SW480 (cell line): ENCODE measurements at places on chromosomes 3 and 15.

DNA sequence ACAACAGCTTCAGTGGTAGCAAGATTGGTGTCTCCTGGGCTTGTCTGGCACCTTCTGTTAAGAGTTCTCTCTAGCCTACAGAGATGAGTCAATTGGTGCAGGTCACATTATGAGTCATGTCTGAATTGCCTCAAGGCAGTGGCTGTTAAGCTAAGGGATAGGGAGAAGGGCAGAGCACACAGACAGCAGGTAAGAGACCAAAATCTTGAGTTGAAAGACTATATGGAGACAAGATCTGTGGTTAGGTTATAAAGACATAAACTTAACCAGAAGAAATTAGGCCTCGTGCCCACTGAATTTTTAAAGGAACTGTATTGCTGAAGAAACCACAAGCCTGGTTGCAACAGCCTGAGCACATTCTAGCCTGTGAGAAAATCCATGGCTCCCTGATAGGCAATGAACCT, 19.2 kb upstream of the KPNA1 start:
- peak; percentile 66 for DNase-seq

DNA sequence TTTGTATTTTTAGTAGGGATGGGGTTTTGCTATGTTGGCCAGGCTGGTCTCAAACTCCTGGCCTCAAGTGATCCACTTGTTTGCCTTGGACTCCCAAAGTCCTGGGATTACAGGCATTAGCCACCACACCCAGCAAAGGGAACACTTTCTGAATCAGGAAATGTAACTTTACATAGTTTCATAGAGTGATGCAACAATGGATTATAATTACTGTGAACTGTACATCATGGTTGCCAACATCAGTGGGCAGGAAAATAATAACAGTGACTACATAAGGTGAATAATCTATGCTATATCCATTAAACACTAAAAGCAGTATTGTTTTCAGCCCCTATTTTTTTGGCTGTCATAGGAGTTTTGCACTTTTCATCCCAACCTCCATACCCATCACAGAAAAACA, 5.0 kb upstream of the KPNA1 start:
- DNase-seq = no peak

DNA sequence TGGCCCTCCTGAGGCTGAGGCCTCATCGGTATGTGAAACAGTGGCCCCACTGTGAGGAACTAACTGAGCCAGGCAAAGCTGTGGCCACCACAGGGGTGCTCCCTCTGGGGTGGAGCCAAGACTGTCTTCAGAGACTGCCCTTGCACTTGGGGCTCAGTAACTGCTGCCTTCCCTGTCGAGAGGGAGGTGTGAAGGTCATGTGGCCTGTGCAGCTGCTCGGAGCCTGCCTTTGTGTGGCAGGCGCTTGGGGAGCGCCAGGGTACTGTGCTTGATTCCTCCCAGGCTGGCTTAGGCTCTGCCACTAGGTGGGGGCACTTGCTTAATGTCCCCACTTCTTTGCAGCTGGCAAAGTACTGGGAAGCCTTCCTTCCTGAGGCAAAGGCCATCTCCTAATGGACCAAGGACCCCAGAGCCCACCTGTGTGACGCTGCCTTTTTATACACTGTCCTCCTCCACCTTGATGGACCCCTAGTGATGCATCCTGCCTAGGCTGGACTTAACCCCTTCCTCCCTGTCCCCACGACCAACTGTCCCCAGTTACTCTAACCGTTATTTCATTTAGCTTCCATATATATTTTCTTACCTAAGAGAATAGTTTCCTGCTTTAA, 14.2 kb upstream of the SNX22 start:
- DNase-seq = no peak

DNA sequence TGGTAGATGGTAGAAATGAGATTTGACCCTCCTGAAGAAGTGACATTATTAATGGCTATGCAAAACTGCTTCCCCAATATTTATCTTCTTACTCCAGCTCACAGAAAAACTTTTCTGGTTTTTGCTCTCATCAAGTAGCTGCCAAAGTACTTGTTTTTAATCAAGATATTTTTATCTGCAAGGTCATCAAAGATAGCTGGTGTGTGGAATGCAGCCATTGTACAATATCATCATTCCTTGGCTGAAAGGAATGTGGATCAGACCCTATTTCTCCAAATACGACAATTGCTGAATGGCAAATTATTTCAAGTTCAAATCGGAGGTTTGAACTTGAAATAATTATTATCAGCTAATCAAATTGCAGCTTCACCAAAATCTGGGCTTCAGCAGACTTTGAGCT, 126.9 kb upstream of the SLC7A14 start:
- no peak for DNase-seq

- no peak for DNase-seq
Measured at GRCh38 chr15:61820951-61821350, 239.3 kb downstream of the VPS13C start.

- DNase-seq = no peak
Measured at GRCh38 chr3:187685948-187686347, 15.8 kb upstream of the SST start.

GRCh38 chr15:93683651-93684050, 547.7 kb upstream of the MCTP2 start:
- no peak for DNase-seq

GRCh38 chr3:105828703-105829102, 40.1 kb downstream of the CBLB start:
- no peak for DNase-seq

DNA sequence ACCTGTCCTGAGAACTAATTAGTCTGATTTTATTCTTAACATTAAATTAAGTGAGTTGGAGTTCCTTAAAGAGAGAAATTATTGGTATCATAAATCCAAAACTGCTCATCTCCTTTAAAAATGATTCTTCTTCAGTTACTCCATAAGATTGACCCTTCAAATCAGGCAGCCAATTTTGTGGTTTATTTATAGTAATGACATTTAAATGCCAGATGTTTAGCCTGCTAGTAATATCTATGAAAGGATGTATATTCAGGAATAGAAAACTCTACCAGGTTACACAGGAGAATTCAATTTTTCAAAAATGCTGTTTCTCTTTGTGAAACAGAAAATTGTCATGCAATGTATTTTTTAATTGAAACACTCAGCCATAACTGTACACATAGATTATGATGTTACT, 457.8 kb upstream of the ROBO2 start:
- no peak for DNase-seq

GRCh38 chr3:156463123-156463522, 91.8 kb downstream of the SSR3 start:
- no peak for DNase-seq

DNA sequence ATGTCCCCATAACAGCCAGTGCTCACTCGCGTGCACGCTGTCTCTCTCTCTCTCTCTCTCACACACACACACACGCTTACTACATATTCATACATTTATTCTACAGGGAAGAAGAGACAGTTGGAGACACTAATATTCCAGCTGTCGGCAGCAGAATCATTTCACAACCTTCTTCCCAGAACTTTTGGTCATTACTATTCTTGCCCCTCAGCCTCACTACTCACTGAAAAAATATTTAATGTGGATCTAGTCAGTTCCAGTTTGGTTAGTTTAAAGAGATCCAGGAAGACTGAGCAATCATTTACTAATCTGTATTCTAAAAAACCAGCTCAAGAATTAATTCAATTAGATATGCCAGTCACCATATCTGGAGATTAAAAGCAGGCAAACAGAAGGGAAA, 394.9 kb downstream of the PTPRG start:
- DNase-seq = no peak

DNA sequence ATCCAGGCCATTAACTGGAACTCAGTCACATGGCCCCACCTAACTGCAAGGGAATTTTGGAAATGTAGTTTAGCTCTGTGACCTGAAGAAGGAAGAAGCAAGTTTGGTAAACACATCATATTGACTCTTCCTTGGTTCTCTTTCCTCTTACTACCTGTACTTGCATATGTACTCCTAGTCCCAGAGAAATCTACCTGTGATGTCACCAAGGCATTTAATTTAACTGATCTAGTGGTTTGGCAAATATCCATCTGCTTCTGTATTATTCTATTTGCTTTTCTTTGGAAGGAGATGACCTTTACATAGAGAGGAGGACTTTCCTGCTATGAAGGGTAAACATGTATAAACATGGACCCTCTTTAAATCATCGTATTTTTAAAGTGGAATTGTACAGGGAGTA, 150.8 kb downstream of the TMEM108 start:
- DNase-seq = no peak

GRCh38 chr3:180646187-180646790, 33.0 kb downstream of the CCDC39 start:
- DNase-seq = no peak

DNA sequence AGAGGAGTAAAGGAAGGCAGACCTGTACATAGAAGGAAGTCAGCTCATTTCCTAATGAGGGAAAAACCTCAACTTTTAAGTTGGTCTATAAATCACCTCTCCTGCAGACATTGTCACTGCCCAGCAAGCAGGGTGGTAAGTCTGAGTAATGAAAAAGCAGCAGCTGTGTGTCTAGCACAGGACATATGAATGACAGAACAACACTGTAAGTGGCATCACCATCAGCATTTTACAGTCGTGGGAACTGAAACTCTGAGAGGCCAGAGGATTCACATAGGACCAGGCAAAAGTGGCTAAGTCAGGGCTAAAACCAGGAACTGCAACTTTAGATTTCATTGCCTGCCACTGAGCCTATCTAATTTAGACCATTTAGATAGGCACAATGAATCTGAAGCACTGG, 235.6 kb downstream of the CLSTN2 start:
- no peak for DNase-seq

DNA sequence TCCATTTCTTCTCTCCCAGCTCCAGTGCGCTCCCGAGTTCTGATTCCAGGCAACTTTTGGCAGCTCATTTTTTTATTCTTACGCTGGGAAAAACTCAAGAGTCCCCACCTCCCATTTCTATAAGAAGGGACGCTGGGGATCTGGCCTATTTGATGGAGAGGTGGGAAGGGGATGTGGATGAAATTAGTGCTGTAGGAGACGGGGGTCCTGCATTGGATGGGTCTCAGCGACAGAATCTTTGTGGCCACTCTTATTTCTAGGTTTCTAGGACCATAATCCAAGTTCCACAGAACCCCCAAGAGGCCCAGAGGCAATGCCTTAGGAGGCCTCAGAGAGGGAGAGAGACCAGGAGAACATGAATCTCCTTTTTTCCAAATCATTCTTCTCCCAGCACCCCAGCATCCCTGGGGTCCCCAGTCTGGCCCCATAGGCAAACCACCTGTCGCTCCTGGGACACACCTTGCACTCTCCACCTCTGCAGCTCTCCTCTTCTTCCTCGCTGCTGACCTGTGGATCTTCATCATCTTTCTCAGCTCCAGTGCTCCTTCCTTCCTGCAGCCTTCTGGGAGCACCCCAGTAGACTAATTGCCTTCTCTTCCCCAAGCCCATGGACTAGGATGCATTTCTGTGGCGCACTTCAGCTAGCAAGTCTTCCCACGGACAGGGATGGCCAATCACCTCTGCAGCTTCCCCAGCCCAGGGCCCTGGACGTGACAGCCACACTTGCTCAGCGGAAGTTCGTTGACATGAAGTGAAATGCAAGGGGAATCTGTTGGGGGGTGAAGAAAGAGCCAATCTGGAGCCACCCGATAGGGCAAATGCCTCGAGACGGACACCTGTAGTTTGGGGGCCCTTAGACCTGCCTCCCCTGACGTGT, 100.1 kb upstream of the ALDH1A3 start:
- no peak for DNase-seq

DNA sequence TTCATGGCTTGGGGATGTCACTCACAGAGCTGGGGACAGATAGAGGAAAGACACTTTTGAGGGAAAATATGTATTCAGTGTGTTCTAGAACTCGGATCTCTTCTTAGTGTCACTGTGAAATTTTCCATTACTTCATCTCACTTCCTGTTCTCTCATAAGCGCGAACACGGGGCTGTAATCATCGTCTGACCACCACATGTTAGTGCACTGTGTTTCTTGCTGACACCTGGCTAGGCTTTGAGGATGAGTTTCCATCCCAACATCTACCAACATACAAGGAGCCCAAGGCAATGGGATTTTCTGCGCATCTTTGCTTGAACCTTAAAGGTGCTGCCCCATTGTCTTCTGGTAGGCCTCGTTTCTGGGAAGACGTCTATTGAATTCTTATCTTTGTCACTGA, 84.0 kb downstream of the LIPC start:
- DNase-seq = no peak

DNA sequence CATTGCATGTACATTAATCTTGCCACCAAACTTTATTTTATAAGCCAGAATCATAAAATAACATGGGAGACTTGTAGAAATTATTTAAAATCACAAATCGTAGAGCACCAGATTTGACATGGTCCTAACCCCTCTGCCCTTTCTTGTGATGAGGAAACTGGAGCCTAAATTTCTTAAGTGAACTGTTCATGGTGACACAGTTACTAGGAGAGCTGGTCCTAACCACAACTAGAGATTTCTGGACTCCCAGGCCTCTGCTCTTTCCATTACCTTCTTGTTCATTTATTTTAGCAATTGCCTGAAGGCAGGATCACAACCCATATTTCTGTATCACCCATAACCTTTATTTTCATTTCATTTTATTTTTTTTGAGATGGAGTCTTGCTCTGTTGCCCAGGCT, 352.5 kb downstream of the LPP start:
- no peak for DNase-seq

DNA sequence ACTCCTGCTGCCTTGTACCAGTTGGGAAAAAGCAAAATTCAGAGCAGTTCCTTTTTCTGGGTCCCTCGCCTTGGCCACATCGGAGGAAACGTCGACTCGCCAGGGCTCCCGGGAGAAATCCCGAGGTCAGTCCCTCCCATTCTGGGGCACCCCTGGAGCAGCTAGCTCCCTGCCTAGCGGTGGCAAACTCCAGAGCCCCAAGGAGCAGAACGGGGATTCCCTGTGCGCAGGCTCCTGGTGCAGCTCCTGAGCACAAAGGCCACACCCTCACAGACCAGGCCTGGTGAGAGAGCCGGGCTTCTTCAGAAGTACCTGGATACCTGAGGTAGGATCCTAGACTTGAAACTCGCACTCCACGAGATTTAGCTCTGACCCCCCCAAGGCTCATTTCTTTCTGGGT, 2.6 kb downstream of the LRRC3B start:
- DNase-seq = no peak

- no peak for DNase-seq
Measured at GRCh38 chr15:80568298-80568697, 126.8 kb upstream of the ABHD17C start.

GRCh38 chr15:53197426-53197839, 407.3 kb upstream of the ONECUT1 start:
- DNase-seq = peak; percentile 29

DNA sequence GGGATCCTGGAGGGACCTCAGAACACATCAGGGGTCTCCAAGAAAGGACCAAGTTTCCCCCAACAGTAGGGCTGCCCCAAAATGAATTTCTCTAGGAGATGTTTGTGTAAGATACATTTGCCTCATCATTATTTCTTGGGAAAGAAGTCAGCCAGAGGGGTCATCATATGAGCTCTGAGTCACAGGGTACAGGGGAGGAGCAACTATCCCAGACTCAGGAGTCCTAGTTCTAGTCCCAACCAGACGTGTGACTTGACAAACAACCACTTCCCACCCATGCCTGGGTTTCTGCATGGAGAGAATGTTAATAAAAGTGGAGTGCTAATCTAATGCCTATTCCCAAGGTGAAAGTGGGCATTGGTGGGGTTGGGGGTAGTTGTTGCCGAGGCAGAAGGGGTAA, 144.1 kb downstream of the ALDH1A2 start:
- no peak for DNase-seq
